ENCODE measurements at places on chromosomes 1 and 21.

DNA sequence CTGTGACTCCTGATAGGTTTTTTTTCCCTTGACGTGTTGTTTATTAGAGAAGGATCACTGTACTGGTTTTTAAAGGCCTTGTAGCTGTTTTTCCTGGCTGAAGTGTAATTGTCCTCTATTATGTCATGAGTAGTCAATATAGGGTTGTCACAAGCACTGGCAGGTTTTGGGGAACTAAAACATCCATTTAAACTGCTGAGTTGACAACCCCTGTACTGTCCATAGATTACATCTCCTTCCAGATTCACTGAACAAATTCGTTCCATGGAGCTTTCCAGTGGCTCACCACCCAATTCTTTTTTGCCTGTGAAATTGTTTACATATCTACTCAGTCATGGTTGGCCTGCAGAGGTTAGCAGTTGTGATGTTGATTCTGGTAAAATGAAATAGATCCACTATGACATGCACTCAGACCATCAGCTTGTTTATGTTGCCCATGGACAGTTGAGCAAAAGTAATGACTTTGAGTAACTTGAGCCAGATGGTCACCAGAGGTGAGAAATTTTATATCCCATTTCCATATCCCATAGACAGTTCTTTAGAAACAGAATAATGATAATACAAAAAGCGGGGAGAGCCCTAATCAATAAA lies 59.9 kb upstream of the QSOX1 start:
- DNase-seq = no peak

GRCh38 chr1:205510951-205511330 lies 6.5 kb downstream of the CDK18 start:
- DNase-seq = no peak

- no peak for DNase-seq
Measured at GRCh38 chr1:216142921-216143320, 280.3 kb downstream of the USH2A start.

GRCh38 chr1:218925777-218926176 lies 247.9 kb upstream of the LYPLAL1 start:
- no peak for DNase-seq

DNA sequence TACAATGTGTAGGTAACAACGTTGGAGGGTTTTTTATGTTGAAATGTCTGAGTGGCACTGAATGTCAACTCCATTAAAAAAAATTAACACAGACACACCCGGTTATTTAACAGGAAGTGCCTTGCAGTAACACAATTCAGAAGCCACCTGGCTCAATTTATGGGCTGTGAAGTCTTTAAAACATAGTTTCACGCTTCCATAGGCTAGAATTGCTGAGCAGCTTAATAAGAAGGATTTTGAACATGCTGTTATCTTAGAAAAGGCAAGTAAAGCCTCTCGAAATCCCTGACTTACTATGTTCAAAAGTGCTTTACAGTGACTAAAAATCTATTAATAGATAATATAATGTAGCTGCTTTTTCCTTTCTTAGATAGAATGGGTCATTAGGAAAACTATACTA lies 19.7 kb downstream of the SRSF4 start:
- DNase-seq = no peak

DNA sequence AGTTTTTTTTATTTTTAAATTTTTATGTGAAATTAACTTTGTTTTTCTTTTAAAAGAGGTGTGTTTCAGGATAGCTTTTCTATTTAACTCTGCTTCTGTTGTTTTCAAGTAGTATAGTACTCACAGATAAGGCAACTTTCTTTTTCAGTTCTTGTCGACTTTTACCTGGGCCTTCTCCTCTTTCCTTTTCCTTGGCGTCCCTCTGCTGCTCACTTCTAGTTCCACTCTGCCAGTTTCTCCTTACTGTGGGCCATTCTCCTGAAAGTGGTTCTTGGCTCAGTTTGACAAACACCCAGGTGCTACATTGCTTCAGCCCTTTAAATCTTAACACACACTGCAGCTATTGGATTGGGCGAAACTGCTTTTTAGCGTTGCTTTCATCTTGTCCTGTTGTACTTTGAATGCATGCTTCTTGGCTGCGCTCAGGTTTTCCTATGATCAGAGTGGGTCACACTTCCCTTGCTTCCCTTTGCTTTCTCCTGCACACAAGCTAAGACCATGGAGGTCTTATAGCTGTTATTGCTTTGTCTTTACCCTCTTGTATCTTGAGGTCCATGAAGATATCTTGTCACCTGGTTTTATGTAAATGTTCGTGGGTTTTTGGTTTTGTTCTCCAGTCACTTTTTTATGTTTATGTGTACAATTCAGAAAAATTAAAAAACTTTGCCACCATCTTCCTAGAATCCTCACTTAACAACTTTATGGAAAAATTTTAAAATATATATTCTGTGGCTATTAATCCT lies 21.6 kb downstream of the GABPA start:
- no peak for DNase-seq

GRCh38 chr1:188660572-188660971 lies 1817.1 kb downstream of the BRINP3 start:
- DNase-seq = no peak

DNA sequence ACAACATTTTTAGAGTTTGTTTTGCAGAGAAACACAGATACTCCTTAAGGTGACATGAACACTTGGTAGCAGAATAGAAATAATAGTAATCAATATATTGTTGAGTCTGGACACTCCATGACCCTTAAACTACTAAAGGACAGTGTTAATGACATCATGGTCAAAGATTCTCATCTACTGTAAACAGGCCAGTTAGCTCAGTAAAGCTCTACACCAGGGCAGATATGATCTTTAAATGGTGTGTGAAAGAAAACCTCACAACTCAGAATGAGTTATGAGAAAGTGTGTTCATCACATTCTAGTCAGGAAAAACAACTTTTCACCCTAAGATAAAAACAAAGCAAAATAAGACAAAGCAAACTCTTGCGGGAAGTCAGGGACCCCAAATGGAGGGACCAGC lies 58.1 kb upstream of the ADAMTS5 start:
- DNase-seq = no peak

DNA sequence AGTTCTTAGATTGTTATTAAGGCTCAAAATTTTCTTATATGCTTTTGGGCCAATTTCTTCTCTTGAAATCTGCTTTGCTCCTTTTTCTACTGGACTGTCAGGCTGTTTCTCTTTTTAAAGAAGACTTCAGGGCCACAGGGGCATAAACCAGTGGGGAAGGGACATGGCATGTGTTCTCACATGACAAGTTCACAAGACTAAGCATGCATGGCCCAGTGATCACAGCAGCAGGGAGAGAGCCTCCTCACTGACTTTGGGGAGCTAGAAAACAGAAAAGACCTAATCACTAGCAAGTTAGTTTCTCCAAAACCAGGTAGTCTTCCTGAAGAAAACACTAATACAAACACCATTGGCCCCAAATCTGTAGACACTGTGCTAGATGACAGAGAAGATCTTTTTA lies 64.8 kb downstream of the RAB3GAP2 start:
- DNase-seq = no peak

GRCh38 chr1:168081373-168082007 lies 55.2 kb downstream of the GPR161 start:
- DNase-seq = no peak

DNA sequence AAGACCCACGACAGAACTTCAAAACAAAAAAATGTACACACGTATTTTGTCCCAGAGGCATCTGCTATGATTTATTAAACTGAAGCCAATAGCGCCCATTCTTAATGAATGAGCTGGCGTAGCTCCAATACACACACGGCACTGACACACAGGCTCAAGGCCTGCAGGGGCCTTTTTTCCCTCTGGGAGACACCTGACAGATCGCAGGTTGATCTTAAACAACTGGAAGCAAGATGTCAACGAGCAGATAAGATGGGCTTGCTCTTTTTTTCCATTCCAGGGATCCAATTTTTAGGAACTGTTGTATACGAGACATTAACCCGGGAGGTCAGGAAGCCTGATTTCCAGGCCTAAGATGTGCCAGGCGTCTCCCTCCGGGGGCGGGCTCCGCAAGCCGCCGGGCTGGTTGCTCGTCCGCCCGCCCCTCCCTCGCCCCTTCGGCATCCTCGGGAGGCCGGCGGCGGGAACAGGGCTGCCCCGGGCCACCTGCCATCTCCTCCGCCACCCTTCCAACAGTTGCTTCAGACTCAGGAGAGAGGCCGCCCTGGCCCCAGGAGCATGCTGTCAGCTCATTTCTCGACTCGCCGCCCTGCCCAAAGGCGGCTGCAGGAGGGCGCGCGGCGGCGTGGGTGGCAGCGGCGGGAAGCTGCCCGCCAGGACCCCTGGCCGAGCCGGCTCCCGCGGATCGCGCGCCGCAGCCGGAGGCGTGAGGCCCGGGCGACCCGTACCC lies 735 bp downstream of the TTC13 start:
- DNase-seq = no peak

Measured in activated CD4-positive, CD25-positive, alpha-beta regulatory T cell treated with anti-CD3 and anti-CD28 coated beads, Interleukin-2, amount 50 U/mL, for 16 hours (primary cell).